ENCODE measurements at places on chromosomes 11 and 22. TPM values are rescaled to one million over a fixed set of nuclear protein-coding genes. Genes with fewer than 3 reads are reported as not detected.
A peak's percentile ranks its signal among the peaks of the same experiment; 100 is the strongest.

GRCh38 chr11:110128161-110128560 is 35.0 kb downstream of the ZC3H12C start:
- DNase-seq, result no peak

DNA sequence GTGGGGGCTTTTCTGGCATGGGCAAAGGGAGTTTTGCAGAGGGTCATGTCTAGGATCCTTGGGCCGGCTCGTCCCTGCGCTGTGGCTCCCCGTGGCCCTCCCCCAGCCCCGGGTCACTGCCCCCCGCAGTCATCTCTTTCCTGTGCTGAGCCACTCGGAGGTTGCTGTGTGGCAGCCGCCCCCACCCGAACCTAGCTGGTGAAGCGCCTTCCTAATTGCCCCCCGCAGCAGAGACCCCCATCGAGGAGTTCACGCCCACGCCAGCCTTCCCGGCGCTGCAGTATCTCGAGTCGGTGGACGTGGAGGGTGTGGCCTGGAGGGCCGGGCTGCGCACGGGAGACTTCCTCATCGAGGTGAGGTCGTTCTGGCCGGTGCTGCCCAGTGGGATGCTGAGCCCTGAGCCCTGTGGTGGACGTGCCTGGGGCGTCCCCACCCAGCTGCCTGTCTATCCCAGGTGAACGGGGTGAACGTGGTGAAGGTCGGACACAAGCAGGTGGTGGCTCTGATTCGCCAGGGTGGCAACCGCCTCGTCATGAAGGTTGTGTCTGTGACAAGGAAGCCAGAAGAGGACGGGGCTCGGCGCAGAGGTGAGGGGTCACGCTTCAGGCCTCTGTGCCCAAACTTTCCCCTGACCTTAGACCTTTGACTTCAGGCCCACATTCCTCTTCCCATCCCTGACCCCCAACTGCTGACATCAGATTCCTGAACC is 32.0 kb downstream of the SHANK3 start:
- no peak for DNase-seq

DNA sequence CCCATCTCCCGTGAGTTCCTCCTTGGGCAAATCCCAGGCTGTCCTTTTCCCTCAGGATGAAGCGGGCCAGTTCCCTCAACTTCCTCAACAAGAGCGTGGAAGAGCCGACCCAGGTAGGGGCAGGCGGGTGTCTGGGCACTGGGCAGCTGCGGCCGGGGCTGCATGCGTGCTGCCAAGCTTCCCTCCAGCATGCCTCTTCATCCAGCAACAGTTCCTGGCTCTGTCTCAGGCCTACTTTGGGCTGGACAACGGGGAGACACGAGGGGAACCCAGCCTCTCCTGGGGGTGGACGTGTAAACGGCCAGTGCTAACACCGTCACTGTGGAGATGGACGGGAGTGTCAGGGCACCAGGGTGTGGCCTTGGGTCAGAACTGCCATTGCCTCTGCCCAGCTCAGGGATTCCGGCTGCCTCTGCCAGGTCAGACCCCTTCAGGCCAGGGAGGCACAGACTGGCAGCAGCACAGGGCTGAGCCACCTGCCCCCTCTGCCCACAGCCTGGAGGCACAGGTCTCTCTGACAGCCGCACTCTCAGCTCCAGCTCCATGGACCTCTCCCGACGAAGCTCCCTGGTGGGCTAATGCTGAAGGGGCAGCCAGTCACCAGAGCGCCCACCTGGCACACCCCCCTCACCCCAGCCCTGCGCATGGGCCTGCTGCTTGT is 1.9 kb upstream of the RAB1B start:
- DNase-seq, result no peak

GRCh38 chr11:128707681-128708080 is 13.8 kb downstream of the FLI1 start:
- DNase-seq, result no peak

GRCh38 chr11:128040603-128041002 is 546.8 kb downstream of the ETS1 start:
- no peak for DNase-seq

MRGPRX3 gene
- not detected for total RNA-seq

GRCh38 chr22:47064016-47064415 is 301.6 kb downstream of the TBC1D22A start:
- no peak for DNase-seq

GAS2L1 gene
- 1.4 TPM for total RNA-seq

GRCh38 chr11:125346179-125346530 is 149.9 kb downstream of the FEZ1 start:
- no peak for DNase-seq

DNA sequence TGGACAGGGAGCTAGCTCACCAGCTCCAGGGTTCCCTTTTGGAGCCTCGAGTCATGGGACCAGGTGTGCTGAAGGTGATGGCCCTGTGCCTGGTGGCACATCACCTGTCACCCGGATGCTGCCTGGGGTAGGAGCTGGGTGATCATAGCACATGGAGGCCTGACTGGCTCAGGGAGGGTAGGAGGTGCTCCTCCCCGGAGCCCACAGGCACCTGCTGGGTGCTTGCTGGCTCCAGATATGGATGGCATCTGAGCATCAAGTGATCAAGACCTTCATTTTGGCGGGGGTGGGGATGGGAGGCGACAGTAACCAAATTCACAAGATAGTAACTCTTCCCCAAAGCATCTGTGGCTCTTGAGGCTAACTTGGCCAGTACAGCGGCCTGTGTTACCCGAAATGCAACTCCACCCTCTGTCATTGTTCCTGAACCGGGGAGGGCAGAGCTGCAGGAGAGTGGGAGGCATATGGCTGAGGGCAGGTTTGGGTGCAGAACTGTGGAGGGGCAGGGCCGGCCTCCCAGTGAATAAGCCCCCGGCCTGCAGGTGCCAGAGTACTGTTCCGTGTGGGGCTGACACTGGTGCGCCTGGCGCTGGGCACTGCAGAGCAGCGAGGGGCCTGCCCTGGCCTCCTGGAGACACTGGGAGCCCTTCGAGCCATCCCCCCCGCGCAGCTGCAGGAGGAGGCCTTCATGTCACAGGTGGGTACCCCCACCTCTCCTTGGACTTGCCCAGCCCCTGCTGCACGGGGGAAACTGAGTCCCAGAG is 4.7 kb downstream of the TBC1D10C start:
- DNase-seq, result no peak

DNA sequence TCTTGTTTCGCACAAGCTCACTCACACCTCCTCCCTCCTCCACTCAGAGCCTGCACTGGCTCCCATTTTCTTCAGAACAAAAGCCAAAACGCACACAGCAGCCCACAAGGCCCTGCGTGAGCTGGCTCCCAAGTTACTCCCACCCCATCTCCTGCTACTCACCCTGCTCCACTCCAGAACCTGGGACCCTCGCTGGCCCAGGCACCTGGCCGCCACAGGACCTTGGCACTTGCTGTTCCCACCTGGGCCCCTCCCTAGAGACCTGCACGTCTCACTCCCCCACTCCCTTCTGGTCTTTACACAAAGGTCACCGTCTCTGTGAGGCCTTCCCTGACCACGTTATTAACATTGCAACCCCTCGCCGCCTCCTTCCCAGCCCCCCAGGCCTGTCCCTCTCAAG is 945 bp upstream of the MFNG start:
- DNase-seq, result no peak

- DNase-seq, result no peak
Observed at GRCh38 chr11:35566181-35566580, 40.8 kb upstream of the PAMR1 start.

DNA sequence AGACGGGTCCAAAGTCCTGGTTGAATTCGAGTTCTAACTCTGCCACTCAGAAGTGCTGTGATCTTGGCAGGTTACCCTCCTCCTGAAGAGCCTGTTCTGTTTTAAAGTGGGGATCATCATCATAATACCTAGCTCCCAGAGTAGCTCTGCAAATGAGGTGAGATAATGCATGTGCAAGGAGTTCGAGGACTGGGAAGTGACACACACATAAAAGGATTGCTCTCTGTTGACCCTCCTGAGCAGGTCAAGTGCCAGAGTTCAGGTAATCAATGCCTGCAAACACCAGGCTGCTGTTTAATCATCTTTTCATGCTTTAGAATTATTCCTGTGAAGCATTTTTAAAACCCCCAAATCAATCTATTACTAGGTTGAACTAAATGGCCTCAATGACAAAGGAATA is 19.9 kb downstream of the RCN1 start:
- DNase-seq, result no peak

- DNase-seq, result no peak
Observed at GRCh38 chr11:43833657-43834073, 47.0 kb upstream of the ALKBH3 start.

DNA sequence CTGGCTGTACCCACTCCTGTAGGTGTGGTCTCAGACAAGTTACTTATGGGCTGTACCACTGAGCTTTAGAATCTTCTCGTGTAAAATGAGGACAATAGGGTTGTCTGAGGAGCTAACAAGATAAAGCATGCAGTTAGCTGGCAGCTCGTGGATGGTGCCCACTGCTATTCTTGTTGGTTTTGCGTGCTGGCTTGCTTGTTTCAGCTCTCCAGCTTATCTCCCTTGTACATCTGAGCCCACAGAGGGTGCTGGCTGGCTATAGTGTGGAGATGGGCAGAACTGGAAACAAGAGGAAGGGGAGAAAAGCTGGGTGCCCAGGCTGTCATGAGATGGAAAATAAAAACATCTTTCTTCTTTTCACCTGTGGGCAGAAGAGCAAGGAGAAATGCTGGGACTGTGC is 46.5 kb upstream of the GALNT18 start:
- no peak for DNase-seq

GRCh38 chr11:62671608-62672389 is at the start of the genes LBHD1 and UQCC3:
TSS of gene LBHD1 (minus strand) at chr11:62672267. CDS start at chr11:62670031, 2,236 bp downstream.
TSS of gene UQCC3 (plus strand) at chr11:62671673. CDS start at chr11:62671746, 73 bp downstream.
- peak; percentile 79 for DNase-seq

GRCh38 chr11:85945788-85946187 is 90.6 kb downstream of the CCDC83 start:
- no peak for DNase-seq

DNA sequence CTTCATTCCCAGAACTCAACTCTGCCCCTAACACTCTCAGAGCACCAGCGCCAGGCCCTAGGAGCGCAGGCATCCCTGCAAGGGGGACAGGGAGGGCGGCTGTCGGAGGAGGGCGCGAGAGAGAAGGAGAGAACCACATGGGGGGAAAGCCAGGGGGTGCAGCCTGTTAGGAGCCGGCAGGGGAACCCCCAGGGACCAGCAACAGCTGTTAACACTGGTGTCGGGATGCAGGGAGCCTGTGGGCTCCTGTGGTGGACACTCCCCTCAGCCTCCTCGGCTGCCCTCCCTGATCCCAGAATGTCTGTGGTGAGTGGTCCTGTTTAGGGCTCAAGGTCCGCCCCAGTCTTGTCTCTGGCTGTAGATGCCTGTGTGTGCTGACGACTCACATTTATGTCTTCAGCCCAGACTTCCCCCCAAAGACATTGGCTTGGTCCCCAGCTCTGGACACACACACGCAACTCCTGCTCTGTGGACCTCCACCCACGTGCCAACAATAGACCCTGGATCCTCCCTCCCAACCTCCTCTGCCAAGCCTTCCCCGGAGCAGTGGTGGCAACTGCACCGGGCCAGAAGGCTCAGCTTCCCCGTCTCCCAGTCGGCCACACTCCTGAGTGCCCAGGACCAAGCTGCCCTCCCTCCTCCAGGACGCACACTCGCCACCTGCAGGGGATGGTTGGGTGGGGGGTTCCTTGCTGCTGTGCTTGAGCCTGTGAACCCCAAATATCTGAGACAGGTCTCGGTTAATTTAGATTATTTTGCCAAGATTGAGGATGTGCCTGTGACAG is 817 bp upstream of the IFITM5 start:
- DNase-seq, result no peak

DNA sequence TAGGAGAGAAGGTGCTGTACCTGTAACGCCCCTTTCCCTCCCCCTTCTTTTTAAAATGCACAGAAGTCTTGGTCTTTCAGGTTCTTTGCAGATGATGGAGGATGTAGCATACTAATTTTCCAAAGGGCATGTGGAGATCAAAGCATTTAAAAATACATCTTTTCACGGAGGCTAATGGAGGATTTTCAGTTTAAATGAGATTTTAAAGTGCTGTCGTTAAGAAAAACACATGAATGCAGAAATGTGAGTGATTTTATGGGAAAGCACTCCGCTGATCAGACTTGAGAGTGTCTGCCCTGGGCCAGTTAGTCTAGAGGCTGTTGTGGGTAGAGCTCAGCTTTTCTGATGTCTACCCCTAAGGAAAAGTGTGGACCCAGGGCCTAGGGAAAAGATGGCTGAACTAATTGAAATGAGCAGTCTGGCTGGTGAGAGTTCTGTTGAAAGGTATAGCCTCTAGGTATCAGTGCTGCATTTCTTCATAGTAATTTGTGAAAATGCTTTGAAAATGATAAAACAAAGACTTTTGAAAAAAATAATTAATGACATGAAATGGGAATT is 2.5 kb downstream of the AMOTL1 start:
- DNase-seq, result no peak
